ENCODE measurements at places on chromosomes 3 and 15.

DNA sequence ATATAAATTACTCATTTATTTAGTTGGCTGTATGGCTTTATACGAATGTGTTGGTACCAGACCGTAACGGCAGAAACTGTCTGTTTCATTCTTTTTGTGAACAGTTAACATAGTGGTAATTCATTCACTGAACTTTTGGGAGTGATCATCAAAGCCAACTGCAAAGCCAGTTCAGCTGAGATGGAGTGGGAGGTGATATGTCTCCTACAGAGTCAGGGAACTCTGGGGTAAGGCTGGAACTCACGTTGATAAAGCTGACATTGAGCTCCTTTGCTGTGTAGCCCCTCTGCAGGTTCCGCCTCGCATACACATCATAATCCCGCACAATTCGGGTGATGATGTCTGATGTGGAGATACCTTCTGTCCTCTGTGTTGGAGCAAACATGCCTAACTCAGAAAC is 25.4 kb downstream of the SLC51A start:
- no peak for DNase-seq

DNA sequence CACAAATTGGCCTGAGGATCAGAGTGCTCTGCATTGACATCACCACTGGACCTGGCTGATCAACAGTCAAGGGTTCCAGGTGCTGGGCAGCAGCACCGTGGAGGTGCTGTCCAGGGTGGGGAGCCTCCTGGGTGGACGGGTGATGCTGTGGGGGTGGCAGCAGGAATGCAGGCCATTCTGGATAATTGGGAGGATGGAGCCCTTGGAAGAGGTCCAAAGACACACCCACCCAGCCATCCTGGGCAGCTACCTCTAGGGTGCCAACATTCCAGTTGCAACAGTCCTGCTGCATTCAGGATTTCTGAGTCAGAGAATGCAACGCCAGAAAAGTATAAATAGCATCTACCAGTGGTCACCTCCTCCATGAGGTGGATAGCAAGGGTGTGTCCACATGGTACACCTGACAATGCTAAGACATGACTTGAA is 26.8 kb downstream of the STARD5 start:
- DNase-seq, result no peak

DNA sequence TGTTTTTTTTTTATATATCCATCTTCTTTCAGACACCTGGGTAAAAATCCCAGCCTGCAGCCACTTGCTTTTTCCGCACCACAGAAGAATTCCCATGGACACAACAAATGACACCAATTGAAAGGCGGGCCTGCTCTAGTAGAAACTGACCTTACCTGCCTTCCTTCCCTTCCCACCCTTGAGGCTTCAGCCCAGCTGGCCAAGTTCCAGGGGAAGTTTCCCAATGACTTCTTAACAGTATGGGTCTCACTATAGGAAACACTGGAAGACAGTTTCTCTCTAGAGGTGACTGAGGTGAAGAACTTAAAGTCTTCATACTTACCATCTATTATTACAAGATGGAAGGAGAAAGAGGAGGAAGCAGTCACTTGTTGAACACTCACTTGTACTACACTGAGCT is 714.2 kb upstream of the NR2F2 start:
- DNase-seq, result no peak

GRCh38 chr3:45978006-45978761 is 17.4 kb downstream of the FYCO1 start:
- peak; percentile 98 for DNase-seq

DNA sequence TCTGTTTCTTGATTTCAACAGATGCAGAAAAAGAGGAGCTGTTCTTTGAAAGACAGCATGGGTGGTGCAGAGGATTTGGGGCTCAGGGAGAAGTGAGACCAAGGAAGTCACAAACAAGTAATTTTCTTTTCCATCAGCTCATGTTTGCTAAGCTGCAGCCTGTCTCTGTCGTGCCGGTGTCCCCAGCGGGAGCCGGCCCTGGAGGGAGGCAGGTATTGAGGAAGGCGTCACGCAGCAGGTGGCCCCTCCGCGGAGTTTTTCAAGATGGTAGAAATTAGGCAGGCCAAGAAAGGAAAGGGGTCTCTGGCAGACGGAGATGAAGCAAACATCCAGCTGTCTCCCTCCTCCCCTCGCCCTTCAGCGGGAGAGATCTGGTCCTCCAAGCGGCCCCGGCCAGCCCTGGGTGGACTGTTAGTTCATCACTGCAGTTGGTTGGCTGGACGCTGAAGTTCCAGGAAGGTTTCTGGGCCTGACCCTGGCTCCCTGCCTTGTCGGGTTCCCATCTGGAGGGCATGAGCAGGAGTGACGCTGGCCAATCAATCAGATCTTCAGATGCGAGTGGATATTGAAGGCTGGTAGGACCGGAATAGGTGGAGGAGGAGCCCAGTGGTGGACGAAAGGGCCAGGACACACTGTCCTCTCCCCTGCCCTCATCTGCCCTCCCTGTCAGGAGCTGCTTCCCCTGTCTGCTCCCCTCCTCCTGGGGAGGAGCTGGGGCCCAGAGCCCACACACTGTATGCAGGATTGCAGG is 27.7 kb upstream of the MUC4 start:
- DNase-seq, result no peak

Data from Jurkat, Clone E6-1 (cell line).